ENCODE measurements at places on chromosomes 16 and 17.

GRCh38 chr16:760545-761343 is at the start of gene MSLN:
Gene MSLN (plus strand): TSS chr16:760734. CDS start chr16:762681, 1,947 bp downstream.
- no peak for DNase-seq

DNA sequence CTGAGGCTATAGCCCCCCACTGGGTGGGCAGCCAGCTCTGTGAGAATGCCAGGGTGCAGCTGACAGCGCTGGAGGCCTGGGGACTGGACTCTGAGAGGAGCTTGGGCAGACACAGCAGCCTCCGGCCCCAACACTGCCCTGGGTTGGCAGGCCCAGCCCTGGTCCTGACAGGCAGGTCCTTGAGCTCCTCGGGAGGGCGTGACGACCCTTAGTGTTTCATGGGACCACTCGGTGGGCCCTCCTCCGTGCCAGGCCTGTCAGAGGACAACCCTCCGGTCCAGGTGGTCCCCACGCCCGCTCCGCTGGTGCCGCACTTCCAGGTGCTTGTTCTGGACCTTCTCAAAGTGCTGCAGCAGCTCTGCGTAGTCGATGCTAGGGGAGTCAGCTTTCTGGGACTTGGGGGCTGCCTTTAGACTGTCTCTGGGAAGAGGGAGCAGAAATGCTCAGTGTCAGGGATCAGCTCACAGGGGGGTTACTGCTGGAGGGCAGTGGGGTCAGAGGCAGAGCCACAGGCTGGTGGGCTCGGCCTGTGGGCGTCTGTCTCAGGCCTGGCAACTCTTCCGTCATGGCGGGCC is 1.9 kb upstream of the MTSS2 start:
- no peak for DNase-seq

- no peak for DNase-seq
These were observed 27.5 kb downstream of the ZCCHC14 start for GRCh38 chr16:87465306-87465705.

DNA sequence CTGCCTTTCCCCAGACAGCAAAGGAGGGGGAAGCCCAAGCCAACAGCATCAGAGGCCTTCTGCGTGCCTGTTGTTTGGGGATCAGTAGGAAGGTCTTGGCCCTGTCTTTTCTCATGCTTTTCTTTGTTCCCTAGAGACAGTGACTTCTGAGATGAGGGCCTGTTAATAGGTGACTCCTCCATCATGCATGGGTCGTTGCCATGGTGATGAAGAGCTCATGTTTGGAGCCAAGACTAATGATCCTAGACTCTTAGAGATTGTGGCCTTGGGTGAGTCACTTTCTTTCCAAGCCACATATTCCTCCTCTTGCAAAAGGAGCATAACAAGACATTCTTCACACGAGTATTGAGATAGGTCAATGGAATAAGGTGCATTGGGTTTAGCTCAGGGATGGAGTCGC is 201.1 kb upstream of the ASIC2 start:
- DNase-seq = no peak

- DNase-seq = no peak
These were observed 59.8 kb downstream of the GTF3C1 start for GRCh38 chr16:27489906-27490305.

DNA sequence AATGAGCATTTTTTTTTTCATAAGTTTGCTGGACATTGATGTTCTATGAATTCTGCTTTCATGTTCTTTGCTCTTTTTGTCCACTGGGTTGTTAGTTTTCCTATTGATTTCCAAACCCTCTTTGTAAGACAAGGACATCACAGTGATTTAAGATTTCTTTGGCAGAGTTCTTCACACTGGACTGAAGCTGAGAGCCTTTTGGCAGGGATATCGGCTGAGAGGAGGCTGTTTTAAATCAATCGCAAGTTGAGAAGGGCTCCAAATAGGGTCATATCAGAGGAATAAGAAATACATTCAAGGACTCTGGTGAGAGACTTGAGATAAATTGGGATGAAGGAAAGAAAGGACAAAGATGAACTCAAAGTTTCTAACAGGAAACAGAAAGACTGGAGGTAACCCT is 165.8 kb upstream of the AXIN2 start:
- DNase-seq = no peak

DNA sequence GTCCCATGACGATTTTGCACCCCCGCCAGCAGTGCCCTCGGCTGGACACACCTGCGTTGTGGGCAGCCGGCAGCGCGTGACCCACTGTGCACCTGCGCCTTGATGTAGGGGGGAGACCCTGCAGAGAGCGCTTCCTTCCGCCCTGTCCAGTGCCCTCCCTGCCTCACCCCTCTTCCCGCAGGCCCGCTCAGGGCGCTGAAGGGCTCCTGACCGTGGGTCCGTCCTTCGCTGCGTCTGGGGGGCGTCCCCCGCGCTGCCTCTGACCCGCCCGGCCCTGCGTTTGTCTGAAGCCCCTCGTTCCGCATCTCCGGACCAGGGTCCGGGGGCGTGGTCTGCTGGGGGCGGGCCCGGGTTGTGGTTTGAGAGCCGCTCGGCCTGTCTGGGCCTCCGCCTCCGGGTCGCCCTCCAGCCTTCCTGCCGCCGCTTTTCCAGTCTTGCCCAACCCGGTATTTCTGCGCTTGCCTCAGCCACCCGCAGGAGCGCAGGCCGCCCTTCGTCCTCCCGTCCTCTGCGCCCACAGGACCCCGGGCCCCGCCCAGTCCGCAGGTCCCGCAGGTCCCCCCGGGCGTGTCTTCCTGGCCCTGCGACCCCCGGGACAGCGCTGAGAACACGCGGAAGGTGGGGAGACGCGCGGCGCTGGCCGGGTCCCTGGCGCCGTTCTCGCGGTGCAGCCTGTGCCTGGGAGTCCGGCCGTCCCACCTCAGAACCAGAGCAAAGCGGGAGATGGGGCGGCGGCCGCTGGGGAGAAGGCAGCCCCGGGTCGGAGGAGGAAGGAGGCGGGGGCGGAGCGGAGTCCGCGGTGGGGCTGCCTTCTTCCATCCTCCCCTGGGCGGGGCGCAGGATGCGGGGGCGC is 4.0 kb upstream of the IL17C start:
- no peak for DNase-seq

DNA sequence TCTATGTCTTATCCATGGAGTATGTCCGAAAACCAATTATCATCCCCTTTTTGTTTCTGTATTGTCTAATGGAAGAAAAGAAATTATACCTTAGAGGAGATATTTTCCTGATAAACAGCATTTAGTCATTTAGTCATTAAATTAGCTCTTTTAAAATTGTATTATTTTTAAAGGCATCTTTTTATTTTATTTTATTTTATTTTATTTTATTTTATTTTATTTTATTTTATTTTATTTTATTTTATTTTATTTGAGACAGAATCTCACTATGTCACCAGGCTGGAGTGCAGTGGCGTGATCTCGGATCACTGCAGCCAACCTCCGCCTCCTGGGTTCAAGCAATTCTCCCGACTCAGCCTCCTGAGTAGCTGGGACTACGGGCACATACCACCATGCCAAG is 559.1 kb downstream of the CDH13 start:
- DNase-seq = no peak

DNA sequence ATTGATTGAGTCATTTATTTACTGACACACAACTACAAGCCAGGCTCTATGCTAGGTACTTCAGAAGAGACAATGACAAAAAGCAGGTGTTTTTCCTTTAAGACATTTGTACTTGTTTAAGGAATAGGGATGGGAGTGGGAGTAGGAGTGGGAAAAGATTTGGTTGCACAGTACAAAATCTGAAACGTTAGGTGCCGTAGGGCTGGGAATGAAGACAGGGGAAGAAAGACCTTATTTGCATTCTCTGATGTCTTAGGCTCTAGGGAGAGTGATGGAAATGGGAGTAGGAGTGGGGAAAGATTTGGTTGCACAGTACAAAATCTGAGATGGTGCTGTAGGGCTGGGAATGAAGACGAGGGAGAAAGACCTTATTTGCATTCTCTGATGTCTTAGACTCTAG is 28.7 kb upstream of the OR4D1 start:
- no peak for DNase-seq

- no peak for DNase-seq
These were observed 741.1 kb downstream of the CDH11 start for GRCh38 chr16:64380751-64381150.

DNA sequence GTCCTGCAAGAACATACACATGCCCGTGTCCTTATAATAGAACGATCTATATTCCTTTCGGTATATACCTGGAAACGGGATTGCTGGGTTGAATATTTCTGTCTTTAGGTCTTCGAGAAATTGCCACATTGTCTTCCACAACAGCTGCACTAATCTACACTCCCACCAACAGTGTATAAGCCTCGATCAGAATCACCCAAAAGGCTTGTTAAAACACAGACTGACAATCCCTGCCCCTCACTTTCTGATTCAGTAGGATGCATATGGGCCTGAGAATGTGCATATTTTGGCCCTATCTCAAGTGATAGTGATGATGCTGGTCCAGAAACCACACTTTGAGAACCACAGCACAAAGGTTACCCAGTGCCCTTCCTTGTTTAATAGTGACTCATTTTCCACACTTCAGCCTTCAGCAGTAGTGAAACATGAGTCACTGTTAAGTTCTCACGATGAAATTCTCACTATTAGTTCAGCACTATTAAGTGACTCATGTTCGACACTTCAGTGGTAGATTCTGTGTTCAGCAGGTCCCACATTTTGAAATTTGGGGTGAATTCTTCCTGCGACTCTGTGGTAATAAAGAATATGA is 215.6 kb downstream of the GRIN2A start:
- no peak for DNase-seq

DNA sequence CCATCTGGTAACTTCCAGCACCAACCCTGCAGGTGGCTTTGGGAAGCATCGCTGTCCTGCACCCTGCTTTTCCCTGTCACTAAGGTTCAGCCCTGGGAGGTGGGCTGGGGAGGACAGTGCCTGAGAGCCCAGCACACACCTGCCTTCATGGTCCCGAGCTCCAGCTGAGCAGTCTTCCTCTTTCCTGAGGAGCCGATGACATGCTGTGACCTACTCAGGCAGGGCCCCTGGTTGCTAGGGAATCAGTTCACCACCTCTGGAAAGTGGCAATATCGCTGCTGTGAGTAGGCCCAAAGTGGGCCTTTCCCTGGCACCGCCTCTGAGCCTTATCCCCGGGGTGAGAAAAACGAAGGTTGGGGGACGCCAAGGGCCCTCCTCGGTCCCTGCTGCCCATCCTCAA is 17.9 kb downstream of the ST3GAL2 start:
- no peak for DNase-seq

- no peak for DNase-seq
These were observed 39.1 kb downstream of the CENPV start for GRCh38 chr17:16314189-16314588.

- DNase-seq = no peak
These were observed 62.1 kb upstream of the MYOCD start for GRCh38 chr17:12603566-12603965.

- no peak for DNase-seq
These were observed at the start of gene SLC13A5 for GRCh38 chr17:6713130-6713917. Gene SLC13A5 (minus strand): TSS chr17:6713369. CDS start chr17:6713333, 36 bp downstream.

- no peak for DNase-seq
These were observed 16.3 kb upstream of the RNPS1 start for GRCh38 chr16:2284001-2284770.

- DNase-seq = no peak
These were observed 12.8 kb downstream of the RAB11FIP4 start for GRCh38 chr17:31404028-31404949.

DNA sequence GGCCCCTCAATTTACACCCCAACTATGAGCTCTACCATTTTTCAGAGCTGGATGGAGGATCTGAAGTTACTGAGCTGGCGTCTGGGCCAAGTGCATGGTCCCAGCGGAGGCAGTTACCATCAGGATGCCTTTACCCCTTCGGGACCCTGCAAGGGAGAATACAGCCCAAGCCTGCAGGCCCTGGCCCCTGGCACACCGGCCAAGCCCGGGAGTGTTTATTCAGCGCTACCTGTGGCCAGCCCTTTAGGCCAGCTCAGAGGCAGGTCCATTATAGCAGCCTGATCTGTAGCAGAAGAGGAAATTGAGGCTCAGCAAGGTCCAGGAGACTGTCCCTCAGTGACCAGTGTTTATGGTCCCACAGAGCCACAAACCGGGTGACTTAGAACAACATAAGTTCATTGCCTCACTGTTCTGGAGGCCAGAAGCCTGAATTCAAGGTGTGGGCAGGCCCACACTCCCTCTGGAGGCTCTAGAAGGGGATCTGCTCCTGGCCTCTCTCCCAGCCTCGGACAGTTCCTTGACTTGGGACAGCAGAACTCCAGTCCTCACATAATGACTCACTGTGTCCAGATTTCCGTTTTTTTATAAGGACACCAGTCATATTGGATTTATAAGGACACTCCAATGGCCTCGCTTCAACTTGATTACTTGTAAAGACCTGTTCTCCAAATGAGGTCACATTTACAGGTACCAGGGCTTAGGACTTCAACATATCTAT is 8.8 kb downstream of the SEC14L5 start:
- no peak for DNase-seq
